ENCODE measurements at places on chromosomes 2 and 18. TPM values are rescaled to one million over a fixed set of nuclear protein-coding genes. Genes with fewer than 3 reads are reported as not detected.

The MOCOS gene
- polyA plus RNA-seq, result 2.9 TPM

The LAPTM4A gene
- polyA plus RNA-seq, result 712 TPM

The LDLRAD4 gene
- 22.0 TPM for polyA plus RNA-seq

The FEV gene
- not detected for polyA plus RNA-seq

The FBXO48 gene
- polyA plus RNA-seq, result 1.7 TPM

- H3K27ac ChIP-seq, result no peak overlapping the region
- H3K4me3 ChIP-seq, result no peak overlapping the region
- no peaks in the 10 kb centered on the region for H3K27me3 ChIP-seq
- DNase-seq, result no peak
- no peaks in the 10 kb centered on the region for H3K4me1 ChIP-seq
Observed at GRCh38 chr2:74893332-74893731, 59.4 kb downstream of the HK2 start.

GRCh38 chr18:68733707-68734106, 18.8 kb upstream of the TMX3 start:
- H3K36me3 ChIP-seq, result no peaks in the 10 kb centered on the region
- DNase-seq, result no peak
- H3K27me3 ChIP-seq, result no peaks in the 10 kb centered on the region
- H3K27ac ChIP-seq, result no peak overlapping the region

GRCh38 chr2:216574586-216574985, 58.6 kb upstream of the IGFBP2 start:
- no peaks in the 10 kb centered on the region for H3K4me1 ChIP-seq
- no peak overlapping the region for H3K4me3 ChIP-seq
- H3K36me3 ChIP-seq, result no peaks in the 10 kb centered on the region
- H3K27ac ChIP-seq, result no peak overlapping the region
- no peaks in the 10 kb centered on the region for H3K27me3 ChIP-seq

DNA sequence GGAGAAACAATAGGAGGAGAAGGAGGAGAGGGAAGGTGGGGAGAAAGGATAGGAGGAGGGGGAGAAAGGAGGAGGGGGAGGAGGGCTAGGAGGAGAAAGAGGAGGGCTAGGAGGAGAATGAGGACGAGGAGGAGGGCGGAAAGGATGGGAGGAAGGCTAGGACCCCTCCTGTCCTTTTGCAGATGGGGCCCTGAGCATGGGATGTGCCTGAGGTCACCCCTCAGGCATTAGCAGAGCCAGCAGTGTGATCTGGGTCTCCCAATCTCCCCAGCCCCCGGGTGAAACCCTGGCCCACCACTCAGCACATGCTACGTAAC, 601 bp upstream of the ANO7 start:
- H3K36me3 ChIP-seq, result no peaks in the 10 kb centered on the region
- DNase-seq, result no peak
- H3K27me3 ChIP-seq, result no peaks in the 10 kb centered on the region
- H3K4me1 ChIP-seq, result no peaks in the 10 kb centered on the region
- no peak overlapping the region for H3K4me3 ChIP-seq
- no peak overlapping the region for H3K27ac ChIP-seq

- no peaks in the 10 kb centered on the region for H3K4me1 ChIP-seq
- H3K27ac ChIP-seq, result no peak overlapping the region
- H3K36me3 ChIP-seq, result no peaks in the 10 kb centered on the region
- DNase-seq, result no peak
- H3K4me3 ChIP-seq, result no peak overlapping the region
- no peaks in the 10 kb centered on the region for H3K27me3 ChIP-seq
Observed at GRCh38 chr2:56801770-56802169, 618.0 kb downstream of the CCDC85A start.

GRCh38 chr18:76463358-76463757, 31.7 kb downstream of the ZNF516 start:
- no peak overlapping the region for H3K27ac ChIP-seq
- H3K27me3 ChIP-seq, result no peaks in the 10 kb centered on the region
- H3K4me3 ChIP-seq, result no peak overlapping the region
- no peak for DNase-seq

DNA sequence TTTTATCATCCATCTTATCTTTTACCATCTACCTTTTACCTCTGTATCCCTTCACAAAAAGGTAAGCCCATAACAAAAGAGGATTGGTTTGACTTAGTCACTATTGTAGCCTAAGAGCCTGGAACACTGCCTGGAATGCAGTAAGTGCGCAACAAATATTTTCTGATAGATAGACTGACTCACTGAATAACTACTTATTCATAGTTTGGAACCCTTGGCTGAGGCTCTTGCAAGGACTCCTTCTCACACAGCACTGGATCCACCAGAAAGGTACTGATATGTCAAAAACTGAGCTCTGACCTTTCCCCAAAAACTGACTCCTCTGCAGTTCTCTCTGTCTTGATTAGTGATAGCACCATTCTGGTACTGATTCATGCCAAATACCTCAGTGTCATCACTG, 426.7 kb downstream of the SETBP1 start:
- no peaks in the 10 kb centered on the region for H3K36me3 ChIP-seq
- no peak overlapping the region for H3K4me3 ChIP-seq
- no peak overlapping the region for H3K27ac ChIP-seq
- peaks cover 12% of the 10 kb centered on the region for H3K4me1 ChIP-seq
- no peak for DNase-seq
- H3K27me3 ChIP-seq, result no peaks in the 10 kb centered on the region

GRCh38 chr18:48028081-48028480, 97.6 kb upstream of the SMAD2 start:
- H3K36me3 ChIP-seq, result no peaks in the 10 kb centered on the region
- H3K27me3 ChIP-seq, result no peaks in the 10 kb centered on the region
- H3K4me1 ChIP-seq, result peaks cover 44% of the 10 kb centered on the region
- peak overlapping the region; percentile 57 for H3K27ac ChIP-seq
- no peak overlapping the region for H3K4me3 ChIP-seq
- DNase-seq, result no peak

GRCh38 chr2:86221066-86221684, 21.9 kb downstream of the MRPL35 start:
- no peaks in the 10 kb centered on the region for H3K36me3 ChIP-seq
- H3K27ac ChIP-seq, result peak overlapping the region; percentile 34

DNA sequence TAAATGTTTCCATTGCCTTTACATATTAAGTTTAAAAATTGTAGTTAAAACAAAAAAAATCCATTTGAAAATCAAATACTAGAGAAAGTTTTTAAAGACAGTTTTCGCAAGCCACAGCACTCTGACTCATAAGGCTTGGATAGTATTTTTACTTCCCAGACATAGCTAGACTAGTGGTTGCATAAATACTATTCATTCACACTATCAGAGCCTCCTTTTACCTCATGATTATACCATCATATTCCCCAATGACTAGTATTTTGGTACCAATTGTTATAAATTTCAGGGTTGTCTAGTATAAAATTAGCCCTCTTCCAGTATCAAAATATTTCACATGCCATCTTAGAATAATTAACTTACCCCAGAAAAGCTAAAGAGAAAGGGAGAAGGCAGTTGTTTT, 393.5 kb downstream of the ERBB4 start:
- DNase-seq, result no peak
- H3K4me1 ChIP-seq, result no peaks in the 10 kb centered on the region
- H3K27ac ChIP-seq, result no peak overlapping the region
- no peak overlapping the region for H3K4me3 ChIP-seq

GRCh38 chr2:126653761-126654160, 2.2 kb upstream of the GYPC start:
- no peak overlapping the region for H3K27ac ChIP-seq
- DNase-seq, result no peak

- no peak overlapping the region for H3K4me3 ChIP-seq
- H3K36me3 ChIP-seq, result no peaks in the 10 kb centered on the region
- DNase-seq, result no peak
- no peaks in the 10 kb centered on the region for H3K27me3 ChIP-seq
- H3K27ac ChIP-seq, result no peak overlapping the region
Observed at GRCh38 chr2:219565130-219566080, 5.9 kb downstream of the OBSL1 start.

DNA sequence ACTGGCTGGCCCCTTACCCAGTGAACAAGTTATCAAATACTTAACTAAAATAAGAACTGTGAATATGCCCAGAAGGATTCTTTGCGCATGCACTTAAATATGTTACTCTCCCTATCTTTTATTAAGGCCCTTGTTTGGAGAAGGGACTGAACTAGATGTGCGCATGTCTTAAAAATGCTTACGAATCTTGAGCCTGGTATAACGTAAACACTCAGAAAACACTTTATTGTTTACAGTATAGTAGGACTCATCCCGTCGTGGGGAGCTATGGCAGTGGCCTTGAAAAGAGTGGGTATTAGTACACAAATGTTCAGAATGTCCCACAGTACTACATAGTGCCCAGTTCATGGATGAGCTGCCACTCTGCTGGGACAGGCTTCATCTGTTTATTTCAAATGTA, 75.9 kb upstream of the MAP4K3 start:
- peak overlapping the region; percentile 80 for H3K27ac ChIP-seq
- H3K4me3 ChIP-seq, result no peak overlapping the region
- no peaks in the 10 kb centered on the region for H3K36me3 ChIP-seq
- no peaks in the 10 kb centered on the region for H3K27me3 ChIP-seq

GRCh38 chr18:53541924-53542323, 682.5 kb downstream of the MBD2 start:
- H3K27me3 ChIP-seq, result no peaks in the 10 kb centered on the region
- no peak for DNase-seq
- H3K4me3 ChIP-seq, result no peak overlapping the region

DNA sequence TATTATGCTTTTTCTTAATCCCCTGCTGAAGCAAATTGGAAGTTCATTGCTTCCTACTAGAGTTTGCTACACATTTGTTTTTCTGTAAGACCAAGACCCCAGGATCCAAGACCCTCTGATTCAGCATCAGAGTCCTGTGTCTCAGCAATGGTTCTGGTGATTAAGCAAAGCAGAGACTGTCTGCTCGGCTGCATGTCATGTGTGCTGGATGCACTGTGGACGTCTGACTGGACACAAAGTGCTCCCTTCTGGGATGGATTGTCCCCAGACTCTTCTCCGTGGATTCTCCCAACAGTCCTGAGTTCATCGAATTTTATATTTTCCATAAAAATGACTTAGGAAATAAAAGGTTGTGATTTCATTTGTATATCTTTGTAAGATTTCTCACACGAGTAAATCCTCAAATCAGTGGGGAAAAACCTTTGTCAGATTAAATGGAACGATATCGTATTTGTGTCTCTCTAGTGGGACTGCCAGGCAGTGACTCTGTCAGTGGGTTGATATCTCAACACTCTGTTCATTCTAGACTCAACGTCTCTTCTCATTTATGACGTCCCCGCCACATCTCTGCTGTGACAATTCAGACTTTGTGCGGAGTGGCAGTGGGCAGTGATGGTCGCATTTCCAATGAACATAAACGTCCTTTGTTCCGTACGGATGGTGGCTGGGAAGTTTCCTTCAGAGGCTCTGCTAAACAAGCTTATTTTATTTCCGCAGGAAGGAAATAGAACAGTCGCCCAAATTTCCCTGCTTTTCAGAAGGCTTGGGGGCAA, 58.6 kb downstream of the NCAPH start:
- no peak for DNase-seq
- H3K27ac ChIP-seq, result no peak overlapping the region
- no peaks in the 10 kb centered on the region for H3K4me1 ChIP-seq
- no peaks in the 10 kb centered on the region for H3K27me3 ChIP-seq
- no peak overlapping the region for H3K4me3 ChIP-seq

GRCh38 chr2:74025971-74026612, 41.4 kb downstream of the TET3 start:
- H3K4me3 ChIP-seq, result no peak overlapping the region
- H3K36me3 ChIP-seq, result no peaks in the 10 kb centered on the region
- H3K27ac ChIP-seq, result no peak overlapping the region
- DNase-seq, result no peak
- no peaks in the 10 kb centered on the region for H3K4me1 ChIP-seq

GRCh38 chr2:1709946-1710560, 34.3 kb downstream of the PXDN start:
- no peak overlapping the region for H3K4me3 ChIP-seq
- H3K36me3 ChIP-seq, result no peaks in the 10 kb centered on the region
- DNase-seq, result no peak
- no peak overlapping the region for H3K27ac ChIP-seq
- peaks cover 12% of the 10 kb centered on the region for H3K4me1 ChIP-seq

DNA sequence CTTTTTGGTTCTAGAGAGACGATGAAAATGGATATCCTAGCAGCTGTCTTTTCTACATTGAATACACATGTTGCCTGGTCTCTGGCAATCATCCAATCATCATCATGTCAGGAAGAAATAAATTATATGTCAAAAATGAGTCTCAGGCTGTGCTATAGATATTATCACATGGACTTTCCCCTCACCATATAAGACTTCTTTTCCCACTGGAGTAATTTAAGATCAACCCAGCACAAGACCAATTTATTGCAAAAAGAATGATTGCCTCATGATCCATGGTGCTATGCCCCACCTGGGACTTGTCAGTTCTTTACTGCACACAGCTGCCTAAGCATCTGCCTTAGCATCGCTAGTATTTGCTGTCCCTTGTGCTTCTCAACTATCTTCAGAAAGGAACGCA, 783.7 kb upstream of the TMEFF2 start:
- no peaks in the 10 kb centered on the region for H3K27me3 ChIP-seq
- no peaks in the 10 kb centered on the region for H3K36me3 ChIP-seq
- H3K4me1 ChIP-seq, result no peaks in the 10 kb centered on the region
- H3K27ac ChIP-seq, result no peak overlapping the region
- H3K4me3 ChIP-seq, result no peak overlapping the region

- peak overlapping the region; percentile 52 for H3K27ac ChIP-seq
- no peaks in the 10 kb centered on the region for H3K36me3 ChIP-seq
- H3K27me3 ChIP-seq, result no peaks in the 10 kb centered on the region
- DNase-seq, result peak; percentile 21
Observed at GRCh38 chr2:177726931-177727348, 334.4 kb downstream of the AGPS start.

DNA sequence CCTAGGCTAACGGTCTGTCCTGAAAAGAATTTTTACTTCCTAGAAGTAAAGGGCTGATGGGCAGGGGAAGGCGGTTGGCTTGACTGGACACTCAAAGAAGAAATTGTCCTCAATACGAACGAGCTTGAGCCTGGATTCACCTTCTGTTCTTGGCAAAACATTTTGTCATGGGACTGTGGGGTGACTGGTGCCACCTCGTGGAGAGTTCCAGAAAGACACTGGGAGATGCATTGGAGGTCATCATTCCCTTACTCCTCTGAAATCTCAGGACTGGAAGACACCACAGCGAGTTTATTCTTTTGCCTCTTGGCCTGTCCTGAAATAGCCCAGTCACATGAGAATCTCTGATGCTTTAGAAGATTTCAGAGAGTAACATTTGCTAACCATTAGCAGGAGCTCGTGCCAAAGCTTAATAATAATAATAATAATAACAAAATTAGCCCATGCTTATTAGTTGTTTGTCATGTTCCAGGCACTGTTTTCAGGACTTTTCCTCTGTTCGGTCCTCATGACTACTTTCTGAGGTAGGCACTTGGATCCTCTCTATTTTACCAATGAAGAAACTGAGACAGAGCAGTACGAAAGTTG, 44.5 kb downstream of the TMEM182 start:
- no peaks in the 10 kb centered on the region for H3K27me3 ChIP-seq
- H3K4me3 ChIP-seq, result no peak overlapping the region
- no peak overlapping the region for H3K27ac ChIP-seq

- H3K36me3 ChIP-seq, result no peaks in the 10 kb centered on the region
- H3K4me3 ChIP-seq, result peak within 1 kb of the TSS; percentile 69
- peak; percentile 69 for DNase-seq
- no peaks in the 10 kb centered on the region for H3K4me1 ChIP-seq
- peak within 1 kb of the TSS; percentile 77 for H3K27ac ChIP-seq
- no peaks in the 10 kb centered on the region for H3K27me3 ChIP-seq
Observed at GRCh38 chr2:206274434-206275311, at the start of gene ZDBF2. Gene ZDBF2 (plus strand): TSS chr2:206274663. CDS start chr2:206281850, 7,187 bp downstream.

Data from testis (tissue), 5 donors.